Thymus (tissue), 14 donors: ENCODE measurements at places on chromosomes 1 and 21. TPM values are rescaled to one million over a fixed set of nuclear protein-coding genes. Genes with fewer than 3 reads are reported as not detected.
A peak's percentile ranks its signal among the peaks of the same experiment; 100 is the strongest.

- H3K4me1 ChIP-seq = peaks cover 6% of the 10 kb centered on the region
- no peaks in the 10 kb centered on the region for H3K27me3 ChIP-seq
- H3K4me3 ChIP-seq = no peak overlapping the region
- H3K36me3 ChIP-seq = no peaks in the 10 kb centered on the region
- peak overlapping the region; percentile 46 for H3K27ac ChIP-seq
Observed at GRCh38 chr1:172180501-172181285, 239.8 kb upstream of the C1orf105 start.

GRCh38 chr1:202592146-202592545 is 118.1 kb downstream of the SYT2 start:
- no peaks in the 10 kb centered on the region for H3K36me3 ChIP-seq
- no peaks in the 10 kb centered on the region for H3K27me3 ChIP-seq
- no peak overlapping the region for H3K4me3 ChIP-seq
- H3K27ac ChIP-seq = no peak overlapping the region
- no peak for DNase-seq

- no peaks in the 10 kb centered on the region for H3K27me3 ChIP-seq
- DNase-seq = no peak
- peaks cover 69% of the 10 kb centered on the region for H3K4me1 ChIP-seq
- H3K27ac ChIP-seq = peak overlapping the region; percentile 67
- H3K4me3 ChIP-seq = no peak overlapping the region
Observed at GRCh38 chr1:230123280-230124185, 56.5 kb downstream of the GALNT2 start.

GRCh38 chr1:91148641-91149069 is 126.8 kb upstream of the ZNF644 start:
- no peak for DNase-seq
- H3K4me3 ChIP-seq = no peak overlapping the region
- H3K4me1 ChIP-seq = no peaks in the 10 kb centered on the region
- H3K27ac ChIP-seq = no peak overlapping the region
- H3K27me3 ChIP-seq = no peaks in the 10 kb centered on the region

- H3K4me1 ChIP-seq = peaks cover 11% of the 10 kb centered on the region
- peak; percentile 55 for DNase-seq
- H3K4me3 ChIP-seq = peak overlapping the region; percentile 78
- H3K27me3 ChIP-seq = no peaks in the 10 kb centered on the region
Observed at GRCh38 chr1:172533513-172534151, 682 bp downstream of the SUCO start.

- no peak overlapping the region for H3K4me3 ChIP-seq
- H3K4me1 ChIP-seq = no peaks in the 10 kb centered on the region
- no peaks in the 10 kb centered on the region for H3K36me3 ChIP-seq
- peaks cover 2% of the 10 kb centered on the region for H3K27me3 ChIP-seq
- H3K27ac ChIP-seq = no peak overlapping the region
- DNase-seq = no peak
Observed at GRCh38 chr1:63103682-63104081, 218.7 kb upstream of the FOXD3 start.

The CBR3 gene
- total RNA-seq = 1.5 TPM

The CASQ2 gene
- total RNA-seq = 1.0 TPM

The TMCC2 gene
- 5.1 TPM for total RNA-seq
